ENCODE measurements at places on chromosomes 12 and 14. TPM values are rescaled to one million over a fixed set of nuclear protein-coding genes. Genes with fewer than 3 reads are reported as not detected.

POLE2 gene
- total RNA-seq, result 0.33 TPM

GLI1 gene
- total RNA-seq, result not detected

ZCRB1 gene
- total RNA-seq, result 30.7 TPM

ASIC1 gene
- total RNA-seq, result 0.24 TPM

PKP2 gene
- 0.92 TPM for total RNA-seq

RASSF8 gene
- 32.1 TPM for total RNA-seq

DEGS2 gene
- 7.6 TPM for total RNA-seq

NTN4 gene
- total RNA-seq, result 11.6 TPM

- no peak for DNase-seq
Measured at GRCh38 chr12:85523197-85523596, 243.2 kb downstream of the ALX1 start.

DNA sequence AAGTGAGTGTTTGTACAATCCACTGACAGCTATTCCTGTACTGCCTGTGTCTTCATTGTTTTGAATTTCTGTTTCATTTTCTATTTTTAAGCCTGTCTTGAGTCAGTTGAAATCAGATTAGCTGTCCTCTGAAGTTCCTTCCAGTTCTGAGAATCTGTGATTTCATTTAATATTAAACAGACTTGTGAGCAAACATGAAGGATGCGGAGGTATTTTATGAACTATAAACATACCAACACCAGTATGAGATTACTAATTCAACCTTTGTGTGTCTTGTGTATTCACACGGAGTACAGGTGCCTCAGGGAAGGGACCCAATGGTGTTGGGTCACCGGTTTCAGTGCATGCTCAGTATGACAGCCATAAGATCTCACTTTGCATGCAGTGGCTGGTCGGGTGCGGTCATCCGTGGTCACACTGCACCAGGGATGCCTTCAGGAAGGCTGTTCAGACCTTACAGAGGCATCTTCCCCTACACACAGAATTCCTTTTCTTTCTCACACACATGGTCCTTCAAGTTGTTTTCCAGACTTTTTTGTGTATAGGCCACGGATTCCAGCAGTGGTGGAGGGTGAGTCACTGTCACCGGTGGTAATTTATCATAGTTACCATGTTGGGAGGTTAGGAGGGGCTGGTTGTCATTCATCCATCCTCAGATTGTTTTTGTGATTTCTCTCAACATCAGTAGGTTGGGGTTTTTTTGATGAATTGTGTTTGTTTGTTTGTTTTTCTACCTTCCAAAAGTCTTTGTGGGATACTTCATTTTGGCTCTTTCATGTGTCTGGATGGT is 103.0 kb upstream of the SFSWAP start:
- DNase-seq, result no peak

DNA sequence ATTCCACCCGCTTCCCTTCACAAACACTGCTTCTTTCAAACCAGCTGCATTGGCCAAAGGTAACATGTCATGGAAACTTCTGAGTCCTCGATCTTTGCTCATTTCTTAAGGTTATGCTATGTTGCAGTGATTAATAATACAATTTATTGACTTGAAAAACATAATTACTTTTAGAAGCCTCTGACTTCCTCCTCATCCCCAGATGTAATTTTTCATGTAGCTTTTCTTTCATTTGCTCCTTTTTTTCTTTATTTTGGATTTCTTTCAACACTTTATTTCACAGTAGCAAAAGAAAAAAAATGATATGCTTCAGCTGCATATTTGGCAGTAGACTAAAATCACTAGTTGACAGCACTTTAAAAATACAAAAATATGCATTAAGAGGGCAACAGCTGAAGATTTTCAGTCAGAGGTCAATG is 116.2 kb downstream of the LRRIQ1 start:
- DNase-seq, result no peak

DNA sequence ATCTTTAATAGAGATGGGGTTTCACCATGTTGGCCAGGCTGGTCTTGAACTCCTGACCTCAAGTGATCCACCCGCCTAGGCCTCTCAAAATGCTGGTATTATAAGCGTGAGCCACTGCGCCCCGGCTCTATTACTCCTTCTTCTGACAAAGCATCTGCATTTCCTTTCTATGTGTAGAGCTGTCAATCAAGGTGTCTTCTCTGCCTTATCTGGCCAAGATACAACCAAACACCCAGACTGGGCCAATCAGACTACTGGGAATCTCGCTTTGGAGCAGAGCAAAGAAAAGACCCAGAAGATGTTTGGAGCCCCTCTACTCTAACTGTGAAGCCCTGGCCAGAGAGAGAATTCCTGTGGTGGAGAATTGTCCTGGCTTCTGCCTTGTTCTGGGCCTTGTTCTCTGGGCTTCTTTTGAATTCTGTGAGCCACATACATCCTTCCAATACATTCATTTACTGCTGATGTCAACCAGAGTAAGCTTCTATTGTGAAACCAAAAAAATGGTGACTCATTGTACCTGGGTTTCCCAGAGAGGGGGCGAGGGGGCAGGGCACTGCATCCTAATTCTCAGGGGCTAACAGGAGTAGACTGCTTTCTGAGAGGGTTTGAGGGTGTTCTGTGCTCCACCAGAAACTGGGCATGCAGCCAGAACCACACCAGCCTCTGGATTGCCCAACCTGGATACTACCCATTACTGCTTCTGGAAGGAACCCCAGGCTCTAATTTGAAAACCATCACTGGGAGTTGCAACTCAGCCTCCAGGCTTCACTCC is 18.8 kb upstream of the FLVCR2 start:
- peak; percentile 72 for DNase-seq

DNA sequence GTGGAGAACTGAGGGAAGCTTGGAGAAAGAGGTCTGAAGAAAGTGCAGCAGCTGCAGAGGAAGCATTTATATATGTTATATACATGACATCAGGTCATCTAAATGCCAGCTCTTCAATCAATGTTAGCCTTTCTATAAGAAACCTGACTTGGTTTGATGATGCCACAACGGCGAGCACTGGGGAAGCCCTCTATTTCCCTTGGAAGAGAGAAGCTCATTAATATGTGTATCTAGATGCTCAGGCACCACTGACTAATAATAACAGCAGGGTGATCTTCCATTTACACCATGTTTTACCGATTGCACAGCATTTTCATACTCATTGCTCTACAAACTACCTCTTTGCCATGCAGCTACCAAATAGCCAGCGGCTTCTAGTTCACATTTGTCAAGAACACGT is 811 bp downstream of the ACYP1 start:
- DNase-seq, result no peak

- no peak for DNase-seq
Measured at GRCh38 chr12:131478468-131478867, 232.4 kb upstream of the SFSWAP start.

DNA sequence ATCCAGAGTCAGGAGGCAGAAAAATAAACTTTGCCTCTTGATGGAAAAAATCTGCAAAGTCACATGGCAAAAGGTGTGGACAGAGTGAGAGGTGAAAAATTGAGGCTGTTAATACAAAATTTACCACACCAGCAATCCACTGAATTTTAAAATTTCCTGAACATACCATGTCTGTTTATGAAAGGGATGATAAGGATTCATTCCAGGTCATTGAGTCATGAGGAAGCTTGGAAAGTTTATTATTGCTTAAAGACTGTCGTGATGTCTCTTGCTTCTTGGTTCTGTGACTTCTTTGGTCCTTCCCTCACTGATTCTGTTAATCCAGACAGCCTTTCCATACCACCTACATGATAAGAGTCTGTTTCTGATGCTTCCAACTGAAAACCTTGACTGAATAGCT is 73.2 kb downstream of the TTC6 start:
- DNase-seq, result no peak

DNA sequence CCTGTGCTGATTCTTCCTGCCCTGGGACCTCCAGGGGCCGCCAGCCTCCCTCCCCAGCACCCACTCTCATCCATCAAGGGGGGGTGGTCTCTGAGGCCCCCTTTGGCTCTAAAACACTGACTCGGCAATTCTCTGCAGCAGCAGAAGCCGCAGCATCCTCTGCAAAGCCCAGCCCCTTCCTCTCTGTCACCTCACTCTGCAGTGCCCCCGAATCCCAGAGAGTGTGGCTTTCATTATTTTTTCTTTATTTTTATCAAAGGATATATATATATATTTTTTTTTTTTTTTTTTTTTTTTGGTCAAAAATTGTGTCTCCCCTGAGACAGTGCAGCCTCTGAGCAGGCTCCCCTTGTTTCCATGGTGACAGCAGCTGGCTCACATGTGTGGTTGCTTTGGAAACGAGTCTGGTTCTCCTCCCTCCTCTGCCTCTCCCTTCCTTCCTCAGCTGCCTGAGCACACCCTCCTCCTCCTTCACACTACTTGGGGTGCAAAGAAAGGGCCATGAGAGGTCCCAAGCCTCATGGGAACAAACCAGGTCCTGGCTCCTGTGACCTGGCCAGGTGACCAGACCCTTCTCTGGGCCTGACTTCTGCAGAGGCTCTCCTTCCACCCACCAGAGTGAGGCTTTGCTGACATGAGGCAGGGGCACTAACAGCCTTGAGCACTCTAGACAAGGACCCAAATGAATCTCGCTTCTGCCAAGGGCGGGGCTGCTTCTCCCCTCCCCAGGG is 100.5 kb downstream of the LRRC74A start:
- DNase-seq, result no peak

DNA sequence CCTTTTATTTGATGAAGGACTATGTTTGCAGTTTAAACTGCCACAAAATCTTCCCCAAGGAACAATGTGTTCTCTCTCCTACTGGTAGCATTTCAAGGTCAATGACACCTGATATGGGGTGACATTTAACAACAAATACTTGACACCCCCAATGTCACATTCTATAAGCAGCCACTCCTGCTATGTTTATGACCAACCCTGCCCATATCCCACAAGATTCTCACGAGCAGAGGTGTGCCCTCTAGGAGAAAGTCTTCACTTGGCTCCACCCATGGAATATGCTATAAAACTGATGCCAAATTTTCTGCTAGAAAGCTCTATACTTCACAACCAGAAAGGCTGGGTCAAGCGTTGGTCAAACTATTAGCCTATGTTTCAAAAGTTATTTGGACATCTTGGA is 105.6 kb upstream of the ARID2 start:
- no peak for DNase-seq

- DNase-seq, result no peak
Measured at GRCh38 chr12:85476756-85477155, 196.7 kb downstream of the ALX1 start.

- no peak for DNase-seq
Measured at GRCh38 chr12:21568115-21568514, 36.5 kb downstream of the GYS2 start.

DNA sequence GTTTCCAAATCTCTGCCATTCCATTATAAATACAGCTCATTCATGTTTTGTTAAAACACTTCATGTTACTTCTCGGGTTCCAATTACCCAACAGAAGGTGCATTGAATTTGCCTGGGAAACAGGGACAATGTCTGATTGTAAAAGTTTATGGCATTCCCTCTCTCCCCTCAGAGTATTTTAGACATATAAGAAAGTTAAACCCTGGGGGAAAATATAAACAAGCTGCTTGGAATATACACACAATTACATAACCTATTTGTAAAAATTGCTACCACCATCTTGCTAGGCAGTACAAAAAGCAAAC is 60.0 kb downstream of the BTG1 start:
- no peak for DNase-seq

- DNase-seq, result no peak
Measured at GRCh38 chr14:72836085-72836484, 57.8 kb downstream of the DPF3 start.

GRCh38 chr12:19245106-19245505 is 115.6 kb downstream of the PLEKHA5 start:
- no peak for DNase-seq

- no peak for DNase-seq
Measured at GRCh38 chr12:68403296-68403695, 71.1 kb upstream of the MDM1 start.

DNA sequence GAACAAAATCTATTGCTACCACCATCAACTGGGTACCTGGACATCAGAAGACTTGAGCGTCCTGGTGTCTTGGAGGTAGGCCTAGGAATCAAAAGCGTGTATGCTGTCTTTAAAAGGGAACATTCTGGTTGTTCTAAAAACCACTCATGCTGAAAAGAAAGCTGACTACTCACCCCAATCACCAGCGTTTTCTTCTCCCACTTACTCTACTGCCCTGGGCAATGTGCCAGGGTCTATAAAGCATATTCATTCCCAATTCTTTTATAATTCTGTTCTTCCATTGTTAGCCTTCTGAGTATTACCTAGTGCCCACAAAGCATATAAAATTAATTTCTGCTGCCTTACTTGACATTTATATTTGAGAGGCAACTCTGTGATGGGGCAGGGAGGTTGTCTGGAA is 133.4 kb downstream of the KCNA5 start:
- DNase-seq, result peak; percentile 30

GRCh38 chr12:54010053-54010971 is 1.5 kb downstream of the HOXC8 start:
- DNase-seq, result no peak

- peak; percentile 57 for DNase-seq
Measured at GRCh38 chr12:108567406-108568337, 5.3 kb downstream of the ISCU start.

- no peak for DNase-seq
Measured at GRCh38 chr12:32566663-32567295, 112.3 kb upstream of the DNM1L start.

GRCh38 chr14:96632363-96632758 is 130.2 kb downstream of the PAPOLA start:
- DNase-seq, result no peak

GRCh38 chr12:64685050-64685449 is 74.2 kb downstream of the GNS start:
- no peak for DNase-seq

DNA sequence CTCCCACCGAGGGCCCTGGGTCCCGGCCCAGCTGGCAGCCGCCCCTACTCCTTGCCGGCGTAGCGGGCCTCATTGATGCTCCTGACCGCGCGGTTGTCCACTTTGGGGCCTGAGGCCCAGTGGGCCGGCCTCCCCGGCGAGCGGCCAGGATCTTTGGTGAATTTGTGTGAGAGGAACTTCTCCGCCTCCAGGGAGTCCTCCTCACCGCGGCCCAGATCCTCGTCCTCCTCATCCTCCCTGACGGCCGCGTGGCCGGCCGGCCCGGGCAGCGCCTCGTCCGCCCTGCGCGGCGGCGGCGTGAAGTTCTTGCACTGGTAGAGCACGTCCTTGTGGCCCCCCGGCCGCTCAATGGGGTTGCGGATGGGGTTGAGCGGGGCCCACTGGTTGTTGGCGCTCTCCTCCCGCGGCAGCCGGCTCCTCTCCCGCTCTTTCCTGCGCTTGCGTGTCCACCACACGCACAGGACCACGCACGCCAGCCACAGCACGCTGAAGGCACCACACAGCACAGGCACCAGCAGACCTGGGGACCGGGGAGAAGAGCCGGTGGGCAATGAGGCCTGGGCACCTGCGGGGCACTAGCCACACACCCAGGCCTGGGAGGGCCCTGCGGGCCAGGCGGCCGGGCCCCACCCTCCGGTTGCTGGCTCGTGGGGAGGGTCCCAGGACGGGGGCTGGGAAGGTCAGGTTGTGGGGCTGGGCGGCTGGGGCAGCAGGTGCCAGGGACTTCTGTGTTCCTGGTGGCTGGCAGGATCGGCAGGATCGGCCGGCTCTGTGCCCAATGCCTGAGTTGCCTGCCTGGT is 25.7 kb downstream of the JAG2 start:
- no peak for DNase-seq

DNA sequence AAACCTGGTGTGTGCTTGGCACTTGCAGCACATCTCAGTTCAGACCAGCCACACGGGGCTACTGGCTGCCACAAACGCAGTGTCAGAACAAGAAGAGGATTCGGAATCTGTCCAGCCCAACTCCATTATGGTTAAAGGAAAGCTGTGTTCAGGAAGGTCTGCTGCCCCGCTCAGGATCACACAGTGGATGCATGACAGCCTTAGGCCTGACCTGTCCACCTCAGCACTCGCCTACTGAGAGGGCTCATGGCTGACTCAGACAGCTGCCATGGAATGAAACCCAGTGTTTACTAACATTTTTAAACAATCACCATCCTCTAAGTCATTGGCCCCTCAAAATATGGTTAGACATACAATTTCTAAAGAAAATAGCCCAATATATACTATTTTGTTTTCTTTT is 5.6 kb upstream of the NIN start:
- DNase-seq, result no peak

Data from thyroid gland (tissue), 4 donors.